Smooth muscle cell of the pulmonary artery (primary cell): ENCODE measurements at places on chromosomes 13 and 19. TPM values are rescaled to one million over a fixed set of nuclear protein-coding genes. Genes with fewer than 3 reads are reported as not detected.

PPAN gene
- total RNA-seq: 34.7 and 50.3 TPM in 2 replicates

PSG2 gene
- total RNA-seq: 0.13 and 0.73 TPM in 2 replicates

ZNF709 gene
- 2.3 and 3.5 TPM in 2 replicates for total RNA-seq

ZNF701 gene
- total RNA-seq: 15.6 and 15.7 TPM in 2 replicates

DPRX gene
- not detected in 2 replicates for total RNA-seq

ZNF541 gene
- 0.07 and 0.17 TPM in 2 replicates for total RNA-seq

ZNF497 gene
- 0.91 and 2.0 TPM in 2 replicates for total RNA-seq

BSG gene
- 556 and 625 TPM in 2 replicates for total RNA-seq

CYP2B6 gene
- not detected in 2 replicates for total RNA-seq

ZNF284 gene
- 2.7 and 4.1 TPM in 2 replicates for total RNA-seq

GALP gene
- total RNA-seq: not detected in 2 replicates
